Stimulated activated CD4-positive, alpha-beta T cell treated with anti-CD3 and anti-CD28 coated beads, Interleukin-12 subunit alpha, Interleukin-12 subunit beta, amount 100 ng/mL, for 24 hours (primary cell): ENCODE measurements at places on chromosomes 6 and 20.

DNA sequence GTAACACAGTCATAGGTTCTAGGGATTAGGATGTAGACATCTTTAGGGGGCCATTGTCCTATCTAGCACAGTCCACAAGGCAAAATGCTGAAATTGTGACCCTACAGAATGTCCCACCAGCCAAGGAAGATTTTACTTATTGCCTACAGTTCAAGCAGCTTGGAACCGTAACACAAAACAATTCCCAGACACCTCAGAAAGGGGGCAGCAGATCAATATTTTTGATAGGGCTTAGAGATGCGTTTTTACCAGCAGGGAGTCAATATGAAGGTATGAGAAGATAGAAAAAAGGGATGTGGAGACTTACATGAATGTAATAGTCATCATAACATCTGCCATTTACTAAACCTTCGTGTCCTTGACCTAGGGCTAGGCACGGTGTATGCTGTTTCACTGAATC lies 81.0 kb downstream of the TMEM170B start:
- DNase-seq = no peak

GRCh38 chr6:100366419-100366818 lies 98.3 kb downstream of the SIM1 start:
- no peak for DNase-seq

- DNase-seq = no peak
These were observed 84.5 kb upstream of the LRFN2 start for GRCh38 chr6:40671694-40672050.

- no peak for DNase-seq
These were observed 82.8 kb downstream of the TFAP2A start for GRCh38 chr6:10332111-10332510.

- no peak for DNase-seq
These were observed 21.4 kb downstream of the HBS1L start for GRCh38 chr6:135033238-135033637.

GRCh38 chr6:84525907-84526306 lies 238.5 kb downstream of the TBX18 start:
- DNase-seq = no peak

DNA sequence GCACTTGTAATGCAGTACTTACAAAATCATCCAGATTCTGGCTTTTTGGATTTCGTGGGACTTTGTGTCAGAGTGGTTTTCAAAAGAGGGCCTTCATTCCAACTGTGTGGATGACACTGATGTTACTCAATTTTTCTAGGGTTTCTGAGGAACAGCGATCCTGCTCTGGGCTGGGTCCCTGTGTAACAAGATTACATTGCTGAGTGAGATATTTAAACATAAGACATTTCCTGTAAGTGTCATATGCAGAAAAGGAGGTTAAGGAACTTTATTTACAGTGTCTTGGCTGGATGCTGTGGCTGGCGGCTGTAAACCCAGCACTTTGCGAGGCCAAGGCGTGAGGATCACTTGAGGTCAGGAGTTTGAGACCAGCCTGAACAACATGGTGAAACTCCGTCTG lies 6.7 kb downstream of the ZFAND3 start:
- no peak for DNase-seq

- DNase-seq = no peak
These were observed 326.6 kb downstream of the ZFAND3 start for GRCh38 chr6:38146021-38146733.

- no peak for DNase-seq
These were observed 94.5 kb upstream of the STXBP5 start for GRCh38 chr6:147109707-147110106.

GRCh38 chr6:105651969-105652368 lies 249.1 kb upstream of the PREP start:
- DNase-seq = no peak

DNA sequence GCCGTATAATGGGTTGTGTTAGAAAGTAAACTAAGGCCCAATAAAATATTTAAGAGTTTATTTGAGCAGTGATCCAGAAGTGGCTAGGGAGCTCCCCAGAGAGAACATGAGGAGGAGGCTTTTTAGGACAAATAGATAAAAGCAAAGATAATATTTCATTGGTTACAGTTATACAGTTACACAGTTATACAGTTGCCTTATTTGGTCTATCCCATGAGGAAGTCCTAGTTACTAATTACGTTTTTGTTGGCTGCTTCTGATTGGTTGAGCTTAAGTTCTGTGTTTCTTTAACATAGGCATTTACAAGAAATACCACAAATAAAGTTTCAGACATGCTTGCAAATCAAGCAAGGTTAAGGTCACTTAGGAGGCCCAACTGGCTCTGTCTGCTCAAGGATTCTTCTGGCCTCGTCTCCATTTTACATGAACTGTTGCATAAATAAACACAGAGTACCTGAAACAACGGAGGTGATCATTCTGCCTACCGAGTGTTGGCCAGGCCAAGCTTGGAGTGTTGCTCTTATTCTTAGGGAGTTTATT lies 7.0 kb downstream of the UBD start:
- DNase-seq = no peak

- DNase-seq = no peak
These were observed 499.6 kb upstream of the JARID2 start for GRCh38 chr6:14746139-14746837.

DNA sequence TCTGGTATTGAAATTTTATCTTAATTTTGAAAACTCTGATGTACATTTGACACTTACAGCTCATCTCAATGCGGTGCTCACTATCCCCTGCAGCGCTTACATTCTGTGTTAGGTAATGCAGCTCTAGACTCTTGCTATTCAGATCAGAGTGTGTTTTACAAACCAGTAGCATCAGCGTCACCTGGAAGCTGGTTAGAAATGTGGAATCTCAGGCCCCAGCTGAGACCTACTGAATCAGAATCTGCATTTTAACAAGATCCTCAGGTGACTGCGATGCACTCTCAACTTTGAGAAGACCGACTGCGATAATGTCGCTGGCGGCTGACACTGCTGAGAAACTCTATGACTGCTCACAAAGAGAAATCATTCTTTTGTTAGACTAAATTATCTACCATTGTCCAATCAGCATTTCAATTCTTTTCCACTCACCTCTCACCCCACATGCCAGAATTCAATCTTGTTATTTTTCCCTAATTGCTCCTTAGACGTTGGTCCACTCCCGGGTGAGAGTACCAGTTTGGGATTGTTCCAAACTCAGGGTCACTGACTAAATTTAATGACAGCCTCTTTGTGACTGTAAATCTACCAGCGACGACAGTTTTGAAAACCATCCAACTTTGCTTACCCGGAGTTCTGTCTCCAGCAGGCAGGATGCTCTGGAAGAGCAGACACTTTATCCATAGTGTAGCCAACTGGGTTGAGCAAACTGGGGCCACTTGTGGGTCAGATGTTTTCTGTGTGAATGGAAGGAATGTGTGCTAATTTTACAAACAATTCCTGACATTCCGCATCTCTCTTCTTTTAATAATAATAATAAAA lies 140.1 kb upstream of the BTBD3 start:
- DNase-seq = no peak

DNA sequence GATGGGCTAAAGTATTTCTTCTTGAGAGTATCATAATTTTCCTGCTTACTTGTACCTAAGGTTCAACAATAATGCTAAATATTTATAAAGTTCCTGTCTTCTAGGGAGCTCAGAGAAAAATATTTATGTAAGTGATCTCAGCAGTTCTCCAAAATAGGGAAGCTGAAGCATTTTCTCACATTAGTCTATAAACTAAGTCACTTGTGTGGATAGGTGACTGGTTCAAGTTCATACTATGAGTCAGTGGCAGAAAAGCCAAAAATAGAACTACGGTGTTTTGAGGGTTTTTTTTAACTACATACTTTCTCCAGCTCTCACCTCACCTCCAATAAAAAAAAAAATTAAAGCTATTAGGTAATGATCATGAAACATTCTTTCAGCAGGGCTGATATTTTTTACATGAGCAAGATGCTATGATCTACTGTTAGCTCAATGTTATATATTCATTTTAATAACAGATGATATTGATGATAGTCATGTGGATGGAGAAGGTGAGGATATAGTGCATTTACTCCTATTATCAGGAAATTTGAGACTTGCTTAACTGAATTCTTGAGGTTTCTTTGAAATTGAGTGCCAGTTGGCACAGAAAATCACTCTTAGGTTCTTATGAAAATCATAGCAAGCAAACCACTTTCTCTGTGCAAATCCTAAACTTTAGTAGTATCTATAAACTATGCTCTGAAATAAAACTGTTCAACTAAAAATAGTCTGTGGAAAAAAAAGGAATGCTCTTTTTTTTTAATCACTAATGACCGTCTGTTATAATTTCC lies 4.1 kb upstream of the MOXD1 start:
- no peak for DNase-seq

- no peak for DNase-seq
These were observed 22.3 kb downstream of the HLA-DOB start for GRCh38 chr6:32794510-32794909.

DNA sequence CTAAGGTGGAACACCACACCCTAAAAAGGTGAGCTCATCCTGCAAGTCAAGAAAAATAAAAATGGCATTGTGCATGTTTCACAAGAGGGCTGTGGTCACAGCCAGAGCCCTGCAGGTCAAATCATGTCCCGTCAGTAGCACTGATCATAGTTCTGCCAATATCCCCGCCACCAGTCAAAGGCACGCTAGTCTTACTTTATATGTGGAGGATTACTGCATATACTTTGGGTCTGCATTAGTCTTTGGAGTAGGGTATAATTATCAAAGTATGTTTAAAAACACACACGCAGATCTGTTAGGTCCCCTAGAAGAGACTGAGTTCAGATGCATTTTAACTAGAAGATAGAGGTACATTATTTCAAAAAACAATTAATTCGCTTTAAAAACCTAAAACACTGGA lies 1.8 kb downstream of the PERP start:
- DNase-seq = no peak

DNA sequence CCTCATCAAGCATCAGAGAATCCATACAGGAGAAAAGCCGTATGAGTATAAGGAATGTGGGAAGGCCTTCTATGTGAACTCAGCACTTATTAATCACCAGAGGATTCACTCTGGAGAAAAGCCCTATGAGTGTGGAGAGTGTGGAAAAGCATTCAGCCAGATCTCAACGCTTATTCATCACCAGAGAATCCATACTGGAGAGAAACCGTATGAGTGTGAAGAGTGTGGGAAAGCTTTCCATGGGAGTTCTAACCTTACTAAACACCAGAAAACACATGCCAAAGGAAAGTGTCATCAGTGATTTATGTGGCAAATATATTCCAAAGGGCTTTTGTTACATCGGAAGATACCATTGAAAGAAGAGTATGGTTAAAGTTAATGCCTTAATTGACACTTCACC lies 25.4 kb downstream of the ZKSCAN8 start:
- no peak for DNase-seq

- peak; percentile 6 for DNase-seq
These were observed 30.1 kb downstream of the RIMS4 start for GRCh38 chr20:44780226-44780625.

DNA sequence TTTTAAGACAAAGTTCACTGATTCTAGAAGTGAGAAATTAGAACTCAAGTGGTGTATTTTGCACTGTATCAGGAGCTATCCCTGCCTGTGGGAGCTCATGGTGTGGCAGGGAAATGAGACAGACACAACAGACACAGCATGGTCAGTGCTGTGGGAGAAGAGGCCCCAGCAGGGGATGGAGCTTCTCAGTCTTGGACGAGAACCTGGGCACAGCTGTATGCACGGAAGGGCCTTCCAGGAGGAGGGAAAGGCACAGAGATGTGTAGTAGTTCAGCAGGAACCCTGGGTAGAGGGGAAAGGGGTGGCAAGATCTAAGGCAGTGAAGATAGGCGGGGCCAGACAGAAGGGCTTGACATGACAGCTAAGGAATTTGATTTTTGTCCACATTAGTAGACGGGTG lies 48.8 kb upstream of the KIF25 start:
- no peak for DNase-seq

DNA sequence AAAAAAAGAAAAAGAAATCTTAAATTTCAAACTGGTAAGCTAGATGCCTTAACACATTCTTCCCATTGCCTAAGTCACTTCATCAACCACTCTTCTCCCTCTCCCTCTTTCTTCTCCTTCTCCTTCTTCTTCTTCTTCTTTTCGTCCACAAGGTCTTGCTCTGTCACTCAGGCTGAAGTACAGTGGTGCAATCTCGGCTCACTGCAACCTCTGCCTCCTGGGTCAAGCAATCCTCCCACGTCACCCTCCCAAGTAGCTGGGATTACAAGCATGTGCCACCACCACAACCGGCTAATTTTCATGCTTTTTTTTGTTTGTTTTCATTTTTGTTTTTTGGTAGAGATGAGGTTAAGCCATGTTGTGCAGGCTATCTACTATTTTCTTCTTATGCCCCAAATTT lies 60.2 kb downstream of the GPR63 start:
- DNase-seq = no peak

DNA sequence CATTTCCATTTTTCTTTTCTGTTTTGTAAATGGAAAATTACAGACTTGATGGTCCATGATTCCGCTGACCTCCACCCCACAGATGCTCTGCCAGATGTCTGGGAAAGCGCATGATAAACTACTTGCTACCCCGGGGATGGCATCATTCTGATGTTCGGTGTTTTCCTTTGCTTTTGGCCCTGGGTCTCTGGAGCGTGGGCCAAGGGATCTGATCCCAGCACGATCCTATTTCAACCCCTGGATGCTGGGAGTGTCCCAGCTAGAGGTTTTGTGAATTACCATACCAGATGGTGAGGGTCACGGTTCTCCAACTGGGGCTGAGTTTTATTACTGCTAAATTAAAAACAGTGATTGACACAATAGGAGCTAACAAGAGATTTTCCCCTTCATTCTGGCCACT lies 25.2 kb upstream of the MYLIP start:
- no peak for DNase-seq

DNA sequence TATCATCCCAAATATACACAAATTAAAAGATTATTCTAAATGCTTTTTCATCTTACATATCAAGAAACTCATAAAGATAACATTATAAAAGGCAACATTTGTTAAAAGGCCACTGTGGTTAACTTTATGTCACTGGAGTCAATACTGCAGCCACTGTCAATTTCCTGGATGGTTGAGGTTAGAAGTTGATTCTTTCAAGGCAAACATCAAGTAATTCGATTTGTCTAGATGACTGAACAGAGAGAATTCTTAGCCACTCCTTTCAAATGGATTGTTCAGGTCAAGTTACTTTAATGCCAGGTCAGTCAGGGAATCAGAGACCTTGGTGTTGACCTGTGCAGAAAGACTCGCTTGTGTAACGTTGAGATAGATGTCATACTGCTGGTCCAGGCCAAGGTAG lies 44.4 kb upstream of the SIM1 start:
- DNase-seq = no peak

DNA sequence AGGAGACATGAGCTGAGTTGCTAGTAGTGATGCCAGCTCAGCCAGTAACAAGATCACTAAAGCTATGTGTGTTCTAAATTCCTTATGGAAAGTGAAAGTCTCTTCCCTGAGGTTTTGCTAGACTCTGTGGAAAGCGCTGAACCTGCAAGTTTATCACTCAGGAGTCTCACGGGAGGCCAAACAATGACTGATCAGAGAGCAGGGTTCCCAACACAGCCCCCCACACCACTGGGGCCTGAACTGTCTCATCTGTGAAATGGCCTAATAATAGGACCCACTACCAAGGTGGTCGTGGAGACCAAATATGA lies 19.9 kb downstream of the ACSS1 start:
- no peak for DNase-seq

GRCh38 chr6:139912735-139913400 lies 538.4 kb upstream of the CITED2 start:
- DNase-seq = no peak
